ENCODE measurements at places on chromosomes 2 and 18. TPM values are rescaled to one million over a fixed set of nuclear protein-coding genes. Genes with fewer than 3 reads are reported as not detected.

Gene SATB2
- polyA plus RNA-seq = 2.2 TPM

Gene CCDC74A
- polyA plus RNA-seq = 1.0 TPM

GRCh38 chr2:191265311-191266170, 20.3 kb downstream of the MYO1B start:
- peak; percentile 81 for DNase-seq

- no peak for DNase-seq
Measured at GRCh38 chr2:134491771-134492441, 226.9 kb downstream of the TMEM163 start.

Gene LOXHD1
- polyA plus RNA-seq = 1.4 TPM

DNA sequence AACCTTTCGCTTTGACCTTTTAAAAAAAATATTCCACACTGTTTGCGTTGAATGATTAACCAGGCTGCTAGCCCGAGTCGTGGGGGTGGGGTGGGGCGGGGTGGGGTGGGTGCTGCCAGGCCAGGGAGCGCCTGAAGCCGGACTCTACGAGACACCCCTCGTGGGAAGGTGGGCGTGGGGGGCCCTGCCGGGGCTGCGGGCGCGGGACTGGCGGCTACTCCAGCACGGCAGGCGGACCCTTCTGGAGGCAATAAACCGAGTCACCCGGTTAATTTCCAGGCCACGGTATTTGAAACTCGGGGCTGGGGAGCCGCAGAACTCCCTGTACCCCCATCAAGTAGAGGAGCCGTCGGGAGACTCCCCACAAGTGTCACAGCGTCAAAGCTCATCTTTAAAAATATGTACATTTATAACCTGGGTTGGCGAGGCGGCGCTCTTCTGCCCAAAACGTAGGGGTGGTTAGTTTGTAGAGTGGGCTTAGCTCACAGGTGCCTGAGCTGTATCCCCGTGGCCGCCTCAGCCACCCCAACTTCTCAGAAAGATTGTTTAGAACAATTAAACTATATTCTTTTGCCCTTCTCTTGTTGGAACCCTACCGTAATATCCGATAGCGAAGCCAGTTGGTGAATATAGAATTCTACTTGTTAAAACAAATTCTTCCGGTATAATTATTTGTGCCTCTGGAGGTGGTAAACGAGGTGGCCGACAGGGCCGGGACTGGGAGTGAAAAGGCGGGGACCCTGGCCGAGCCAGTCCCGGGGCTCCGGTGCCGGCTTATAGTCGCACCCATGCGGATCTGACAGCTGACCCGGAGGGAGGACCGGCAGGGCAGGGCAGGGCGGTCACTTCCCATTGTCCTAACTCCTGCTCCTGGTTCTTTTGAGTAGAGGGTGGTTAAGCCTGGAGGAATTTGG, 1.4 kb downstream of the B3GNT2 start:
- peak; percentile 31 for DNase-seq

DNA sequence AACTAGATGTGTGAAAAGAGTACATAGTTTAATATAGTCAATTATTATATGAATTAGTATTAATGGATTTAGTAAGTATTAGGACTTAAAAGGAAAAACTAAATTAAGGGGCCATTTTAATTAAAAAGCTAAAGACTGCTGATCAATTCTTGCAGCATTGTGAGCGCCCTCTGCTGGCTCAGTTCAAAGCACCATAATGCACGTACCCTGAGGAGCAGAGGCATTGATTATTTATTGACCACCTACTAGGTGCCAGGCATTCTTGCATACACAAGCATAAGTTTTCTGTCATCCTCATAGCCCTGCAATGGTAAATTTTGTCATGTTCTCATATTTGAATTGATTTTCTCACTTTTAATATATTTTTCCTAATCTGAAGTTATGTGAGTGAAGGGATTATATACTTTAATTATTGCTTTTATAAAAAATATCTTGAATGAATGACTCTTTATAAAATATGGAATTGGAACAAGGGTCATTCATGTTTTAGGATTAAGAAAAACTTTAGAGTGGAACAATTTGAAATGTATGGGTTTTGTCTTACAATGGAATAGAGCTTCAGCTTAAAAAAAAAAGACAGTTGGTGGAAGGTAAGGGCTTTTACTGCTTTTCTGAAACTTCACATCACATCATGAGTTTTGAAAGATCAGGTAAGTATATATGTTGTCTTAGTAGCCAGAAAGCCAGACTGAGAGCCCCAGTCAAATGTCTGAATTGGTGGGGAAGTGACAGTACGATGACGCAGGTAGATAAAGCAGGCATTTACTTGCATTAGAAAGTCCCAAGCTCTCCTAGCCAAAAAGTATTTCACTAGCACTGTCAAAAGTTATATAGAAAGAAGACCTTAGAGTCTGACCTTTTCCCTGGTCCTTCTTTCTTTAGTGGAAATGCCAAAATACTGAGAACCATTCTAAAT, 9.7 kb downstream of the ITGA4 start:
- peak; percentile 48 for DNase-seq

GRCh38 chr2:105895990-105896764, 151.5 kb downstream of the NCK2 start:
- no peak for DNase-seq

DNA sequence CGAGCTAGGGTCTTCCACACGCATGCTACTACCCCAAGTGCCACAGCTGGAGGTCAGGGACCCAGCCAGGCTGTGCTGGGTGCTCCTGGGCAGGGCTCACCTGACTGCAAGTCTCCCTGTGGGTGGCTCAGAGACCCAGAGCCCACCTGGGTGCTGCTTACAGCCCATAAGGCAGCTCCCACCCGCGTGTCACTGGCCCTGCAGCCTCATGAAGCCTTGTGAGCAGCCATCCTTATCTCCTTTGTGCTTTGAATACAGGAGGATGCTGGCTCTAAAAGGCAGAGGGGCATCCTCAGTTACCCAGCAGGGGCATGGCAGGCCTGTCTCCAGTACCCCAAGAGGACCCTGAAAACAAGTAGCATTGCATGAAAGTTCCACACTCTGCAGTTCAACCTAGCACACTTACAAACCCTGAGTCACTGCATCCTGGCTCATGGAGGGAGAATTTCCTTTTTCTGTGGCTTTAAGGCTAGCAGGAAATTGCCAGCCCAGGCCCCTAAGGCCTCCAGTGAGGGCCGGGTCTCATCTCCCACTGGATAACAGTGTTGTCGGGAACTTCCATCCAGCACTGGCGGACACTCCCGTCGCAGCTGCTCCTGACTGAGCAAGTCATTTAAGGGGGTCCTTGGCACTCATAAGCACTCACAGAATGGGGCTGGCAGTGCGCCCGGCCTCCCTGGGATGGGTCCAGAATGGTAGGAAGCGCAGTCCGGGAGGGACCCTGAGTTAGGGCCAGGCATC, 137.1 kb downstream of the RPIA start:
- peak; percentile 87 for DNase-seq

Gene OR6B2
- polyA plus RNA-seq = not detected

- DNase-seq = no peak
Measured at GRCh38 chr2:171590116-171590515, 67.8 kb downstream of the CYBRD1 start.

Gene TNP1
- polyA plus RNA-seq = not detected

Gene SLC16A14
- 2.2 TPM for polyA plus RNA-seq

Gene KCNJ3
- 0.69 TPM for polyA plus RNA-seq

Gene MFSD2B
- 2.8 TPM for polyA plus RNA-seq

DNA sequence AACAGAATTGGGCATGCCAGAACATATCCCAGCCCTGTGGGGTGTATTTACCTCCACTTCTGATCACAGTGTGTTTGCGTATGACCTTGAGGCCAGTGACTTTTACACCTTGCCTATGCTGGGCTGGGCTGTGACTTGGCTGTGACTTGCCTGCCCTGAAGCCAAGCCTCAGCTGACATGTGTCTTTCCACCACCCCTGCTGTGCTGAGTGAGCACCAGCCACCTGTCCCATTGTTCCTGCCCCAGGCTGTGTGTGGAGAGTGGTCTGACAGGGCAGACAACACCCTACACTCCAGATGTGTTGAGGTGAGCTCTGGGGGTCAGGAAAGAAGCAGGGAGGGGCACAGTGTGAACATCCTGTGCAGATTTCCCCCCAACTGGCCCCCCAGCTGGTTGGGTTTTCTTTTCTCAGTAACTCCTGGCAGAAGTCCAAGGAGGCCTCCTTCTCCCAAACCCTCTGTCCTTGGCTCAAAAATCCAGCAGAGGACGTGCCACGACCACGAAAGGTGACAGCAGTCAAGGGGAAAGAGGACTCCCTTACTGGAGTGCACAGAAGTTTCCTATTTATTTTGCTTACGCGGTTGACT, 5.1 kb upstream of the STEAP3 start:
- peak; percentile 69 for DNase-seq

- no peak for DNase-seq
Measured at GRCh38 chr18:14124689-14125088, 7.5 kb downstream of the ZNF519 start.

DNA sequence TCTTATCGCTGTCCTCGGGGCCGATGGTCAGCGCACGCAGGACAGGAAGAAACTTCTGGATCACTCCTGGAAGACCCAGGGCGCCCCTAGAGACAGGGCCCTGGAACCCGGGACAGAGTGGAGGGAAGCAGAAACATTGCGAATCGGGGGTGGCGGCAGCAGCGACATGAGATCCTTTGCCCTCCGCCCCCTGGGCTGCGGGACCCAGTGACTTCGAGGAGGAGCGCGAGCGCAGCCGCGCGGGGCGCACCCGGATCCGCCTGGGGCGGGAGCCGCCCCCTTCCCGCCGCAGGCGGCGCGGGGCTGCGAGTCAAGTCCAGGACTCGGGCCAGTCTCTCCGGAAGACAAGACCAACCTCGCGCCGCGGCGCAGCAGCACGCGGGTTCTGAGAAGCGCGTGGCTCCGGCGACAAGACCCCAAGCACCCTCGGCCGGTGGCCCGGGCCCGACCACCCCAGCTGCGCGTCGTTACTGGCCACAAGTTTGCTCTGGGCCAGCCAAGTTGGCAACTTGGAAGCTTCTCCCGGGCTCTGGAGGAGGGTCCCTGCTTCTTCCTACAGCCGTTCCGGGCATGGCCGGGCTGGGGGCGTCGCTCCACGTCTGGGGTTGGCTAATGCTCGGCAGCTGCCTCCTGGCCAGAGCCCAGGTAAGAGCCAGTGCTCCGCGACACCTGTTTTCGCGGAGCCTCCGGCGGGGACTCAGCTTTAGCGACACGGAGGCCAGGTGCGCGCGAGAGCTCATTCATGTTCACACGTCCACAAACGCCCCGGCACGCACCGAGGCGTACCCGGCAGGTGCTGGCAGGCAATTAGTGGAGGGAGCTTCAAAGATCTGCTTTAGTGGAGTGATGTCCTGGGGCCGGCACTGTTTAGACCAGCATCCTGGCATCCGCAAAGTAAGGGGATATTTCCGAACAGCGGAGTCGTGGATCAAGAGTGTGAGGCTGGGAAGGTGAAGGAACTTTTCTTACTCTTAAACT, at the start of gene PTH2R:
PTH2R (plus strand) TSS at position 319 of the 978 bp plus-strand sequence; CDS start at position 571, 252 bp downstream.
- DNase-seq = peak; percentile 31

DNA sequence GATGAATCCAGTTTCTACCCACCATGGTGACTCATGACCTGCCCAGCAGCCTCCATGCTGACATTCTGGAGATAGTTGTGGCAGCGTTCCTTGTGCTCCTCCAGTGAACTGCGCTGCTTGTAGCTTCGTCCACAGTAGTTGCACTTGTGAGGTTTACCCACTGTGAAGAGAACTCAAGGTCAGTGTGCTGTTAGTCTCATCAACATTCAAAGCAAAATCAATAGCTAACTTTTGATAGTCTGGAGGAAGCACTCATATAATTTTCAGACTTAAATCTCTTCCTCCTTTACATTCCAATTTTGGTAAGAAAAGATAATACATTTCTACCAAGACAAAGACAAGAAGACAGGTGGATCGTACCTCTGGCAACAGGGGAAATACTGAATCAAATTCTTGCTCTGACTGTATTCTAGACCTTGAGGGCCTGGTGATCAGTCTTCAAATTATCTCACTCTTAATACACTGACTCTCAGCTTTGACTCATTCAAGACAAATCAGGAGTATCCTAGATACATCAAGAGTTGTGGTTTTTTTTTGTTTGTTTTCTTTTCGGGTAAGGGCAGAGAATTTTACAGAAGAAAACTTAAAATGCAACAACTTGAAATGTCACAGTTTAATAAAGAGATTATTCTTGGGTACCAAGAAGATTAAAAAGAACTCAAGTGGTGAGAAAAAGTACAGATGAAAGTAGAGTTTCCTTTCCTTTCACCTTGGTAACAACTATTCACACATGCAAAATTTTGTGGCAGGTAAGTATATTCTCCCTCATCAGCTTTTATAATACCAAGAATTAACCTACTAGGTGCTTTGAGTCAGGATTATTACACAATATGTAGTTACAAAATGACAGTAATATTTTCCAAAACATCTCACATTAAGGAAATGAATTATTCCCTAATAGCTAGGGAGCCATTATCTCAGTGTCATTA, 129.2 kb downstream of the IKZF2 start:
- no peak for DNase-seq

DNA sequence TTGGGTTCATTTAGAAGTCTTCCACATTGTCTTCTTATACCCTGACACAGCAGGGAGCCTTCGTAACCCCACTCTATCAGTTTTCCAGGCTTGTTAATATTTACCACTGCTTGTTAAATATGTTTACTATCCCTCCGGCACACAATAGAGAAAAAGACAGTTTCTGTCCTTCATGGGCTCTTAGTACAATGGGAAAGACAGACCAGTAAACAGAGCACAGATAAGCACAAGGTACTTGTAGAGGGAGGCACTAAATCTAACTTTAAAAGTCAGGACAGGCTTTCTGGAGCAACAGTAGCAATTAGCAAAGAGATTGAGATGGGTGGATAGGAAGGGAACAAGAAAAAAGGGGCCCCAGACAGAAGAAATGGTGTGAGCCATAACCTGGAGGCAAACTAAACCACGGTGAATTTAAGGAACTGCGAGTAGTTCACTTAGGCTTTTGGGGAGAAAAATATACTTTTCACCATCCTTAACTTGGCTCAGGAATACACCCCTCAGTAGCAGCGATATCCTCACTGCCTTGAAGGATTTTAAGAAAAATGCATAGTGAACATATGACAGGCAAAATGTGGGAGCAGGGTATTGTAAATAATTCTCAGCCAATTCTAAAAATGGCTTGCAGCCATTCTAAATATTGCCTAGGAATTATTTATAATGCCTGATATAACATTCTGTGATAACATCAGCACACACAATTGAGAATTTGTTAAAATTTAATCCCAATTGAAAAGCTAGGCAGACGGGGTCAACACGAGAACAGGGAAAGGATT, 383.7 kb downstream of the CDH2 start:
- no peak for DNase-seq

Gene SPP2
- polyA plus RNA-seq = not detected

Data from muscle of leg (tissue), 16 donors.